Dermis blood vessel endothelial cell (primary cell): ENCODE measurements at places on chromosomes 11 and 22. TPM values are rescaled to one million over a fixed set of nuclear protein-coding genes. Genes with fewer than 3 reads are reported as not detected.

The MMP8 gene
- total RNA-seq = not detected in 2 replicates

The USP2 gene
- 0.33 and 1.2 TPM in 2 replicates for total RNA-seq

GRCh38 chr11:292211-293121, 3.5 kb downstream of the PGGHG start:
- no peak for DNase-seq

DNA sequence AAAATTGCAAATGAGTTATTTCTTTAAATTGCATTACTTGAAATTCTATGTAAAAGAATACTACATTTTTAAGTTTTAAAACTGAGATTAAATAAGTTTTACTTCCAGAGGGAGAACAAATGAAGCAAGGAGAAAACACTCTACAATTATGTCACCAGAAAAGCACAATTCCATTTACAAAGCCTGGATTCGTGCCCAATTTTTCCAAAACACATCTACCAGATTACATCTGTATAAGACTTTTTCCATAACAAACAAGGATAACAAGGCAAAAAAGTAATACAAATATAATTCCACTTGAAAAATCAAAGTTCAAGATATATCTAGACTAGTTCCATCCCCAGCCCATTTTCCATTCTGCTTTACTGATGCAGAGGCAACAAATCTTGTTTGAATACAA, 40.5 kb downstream of the MTMR2 start:
- peak; percentile 46 for DNase-seq

- DNase-seq = no peak
These were observed 118.9 kb downstream of the MSANTD4 start for GRCh38 chr11:105903113-105903512.

DNA sequence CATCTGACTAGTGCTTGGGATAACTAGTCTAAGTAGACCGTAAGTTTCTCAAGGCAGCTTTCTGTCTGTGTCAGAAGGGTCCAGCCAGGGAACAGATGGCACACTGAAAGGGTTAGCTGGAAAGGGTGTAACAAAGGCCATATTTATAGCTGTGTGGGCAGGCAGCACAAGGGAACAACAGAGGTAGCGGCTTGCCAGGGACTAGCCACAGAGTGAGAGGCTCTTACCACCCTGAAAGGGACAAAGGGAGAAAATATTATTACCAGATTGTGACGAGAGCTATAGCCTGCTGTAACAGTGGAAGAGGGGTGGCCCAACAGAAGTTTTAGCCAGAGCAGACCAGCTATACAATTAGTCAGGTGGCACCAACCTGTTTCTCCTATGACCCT, 129.4 kb downstream of the CCDC34 start:
- no peak for DNase-seq
